Activated T-cell treated with anti-CD3 and anti-CD28 coated beads, Interleukin-2, amount 50 U/mL, for 1 hour (primary cell): ENCODE measurements at places on chromosomes 7 and 10.

DNA sequence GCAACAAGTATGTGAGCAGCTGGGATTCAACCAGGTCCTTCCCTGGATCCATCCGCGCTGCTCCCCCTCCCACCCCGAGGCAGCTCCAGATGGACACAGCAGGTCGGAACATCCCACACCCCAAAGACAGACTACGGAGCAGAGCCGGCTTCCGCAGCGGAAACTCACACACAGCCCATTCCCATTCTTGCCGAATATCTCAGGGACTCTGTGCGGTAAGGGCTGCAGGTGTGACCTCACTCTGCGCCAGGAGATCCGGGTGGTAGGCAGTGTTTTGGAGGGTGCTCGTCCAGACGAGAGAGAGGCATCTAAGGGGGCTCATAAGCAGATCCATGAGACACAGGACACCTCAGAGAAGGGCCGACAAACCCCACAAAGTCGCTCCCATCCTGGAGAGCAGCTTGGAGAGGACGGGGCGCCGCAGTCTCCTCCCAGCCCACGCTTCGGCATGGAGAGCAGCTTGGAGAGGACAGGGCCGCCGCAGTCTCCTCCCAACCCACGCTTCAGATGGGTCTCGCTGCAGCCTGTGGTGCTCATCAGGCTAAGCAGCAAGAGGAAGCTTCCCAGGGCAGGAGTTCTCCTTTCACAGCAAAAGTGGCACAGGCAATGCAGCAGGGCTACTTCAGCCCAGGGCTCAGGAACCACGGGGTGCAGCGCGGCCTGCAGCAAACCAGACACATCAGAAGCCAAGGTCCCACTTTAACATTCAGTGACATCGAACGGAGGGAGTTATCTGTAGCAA is 179.9 kb downstream of the DIP2C start:
- no peak for DNase-seq

DNA sequence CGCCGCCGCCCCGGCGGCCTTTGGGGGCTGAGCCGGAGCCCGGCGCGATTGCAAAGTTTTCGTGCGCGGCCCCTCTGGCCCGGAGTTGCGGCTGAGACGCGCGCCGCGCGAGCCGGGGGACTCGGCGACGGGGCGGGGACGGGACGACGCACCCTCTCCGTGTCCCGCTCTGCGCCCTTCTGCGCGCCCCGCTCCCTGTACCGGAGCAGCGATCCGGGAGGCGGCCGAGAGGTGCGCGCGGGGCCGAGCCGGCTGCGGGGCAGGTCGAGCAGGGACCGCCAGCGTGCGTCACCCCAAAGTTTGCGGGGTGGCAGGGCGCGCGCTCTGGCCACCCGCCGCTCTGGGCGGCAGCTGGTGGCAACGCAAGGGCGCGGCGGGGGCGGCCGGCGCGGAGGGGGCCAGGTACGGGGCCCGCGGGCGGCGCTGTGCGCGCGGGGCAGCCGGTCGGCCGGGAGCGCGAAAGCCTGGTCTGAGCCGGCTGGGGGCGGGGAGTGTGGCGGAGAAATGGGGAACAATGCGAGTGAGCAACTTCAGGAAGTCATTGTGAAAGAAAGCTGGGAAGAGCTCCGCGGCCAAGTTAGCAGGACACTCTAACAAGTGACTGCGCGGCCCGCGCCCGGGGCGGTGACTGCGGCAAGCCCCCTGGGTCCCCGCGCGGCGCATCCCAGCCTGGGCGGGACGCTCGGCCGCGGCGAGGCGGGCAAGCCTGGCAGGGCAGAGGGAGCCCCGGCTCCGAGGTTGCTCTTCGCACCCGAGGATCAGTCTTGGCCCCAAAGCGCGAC is at the start of gene IKZF1:
Gene IKZF1 (plus strand): TSS at position 588 of the 782 bp plus-strand sequence. CDS start 14,346 bp downstream, outside the sequence.
- peak; percentile 77 for DNase-seq

DNA sequence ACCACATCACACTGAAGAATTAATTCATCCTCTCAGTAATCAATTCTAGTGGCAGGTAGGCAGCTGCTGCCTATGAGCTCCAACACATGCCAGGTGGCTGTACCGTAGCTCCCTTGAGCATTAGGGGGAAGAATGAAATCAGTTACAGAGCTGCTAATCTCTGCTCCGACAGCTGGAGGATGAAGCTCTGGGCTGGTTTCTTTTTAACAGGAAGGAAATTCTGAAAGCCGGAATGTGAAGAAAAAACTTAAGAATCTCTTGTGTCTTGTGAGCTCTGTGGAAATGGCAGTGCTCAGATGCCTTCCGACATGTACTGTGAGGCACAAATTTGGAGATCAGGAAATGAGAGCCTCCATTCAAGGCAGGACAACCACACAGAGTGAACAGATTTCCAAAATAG is 2.8 kb upstream of the AHCYL2 start:
- DNase-seq: no peak

GRCh38 chr10:98394851-98395440 is 20.0 kb downstream of the PYROXD2 start:
- DNase-seq: no peak

DNA sequence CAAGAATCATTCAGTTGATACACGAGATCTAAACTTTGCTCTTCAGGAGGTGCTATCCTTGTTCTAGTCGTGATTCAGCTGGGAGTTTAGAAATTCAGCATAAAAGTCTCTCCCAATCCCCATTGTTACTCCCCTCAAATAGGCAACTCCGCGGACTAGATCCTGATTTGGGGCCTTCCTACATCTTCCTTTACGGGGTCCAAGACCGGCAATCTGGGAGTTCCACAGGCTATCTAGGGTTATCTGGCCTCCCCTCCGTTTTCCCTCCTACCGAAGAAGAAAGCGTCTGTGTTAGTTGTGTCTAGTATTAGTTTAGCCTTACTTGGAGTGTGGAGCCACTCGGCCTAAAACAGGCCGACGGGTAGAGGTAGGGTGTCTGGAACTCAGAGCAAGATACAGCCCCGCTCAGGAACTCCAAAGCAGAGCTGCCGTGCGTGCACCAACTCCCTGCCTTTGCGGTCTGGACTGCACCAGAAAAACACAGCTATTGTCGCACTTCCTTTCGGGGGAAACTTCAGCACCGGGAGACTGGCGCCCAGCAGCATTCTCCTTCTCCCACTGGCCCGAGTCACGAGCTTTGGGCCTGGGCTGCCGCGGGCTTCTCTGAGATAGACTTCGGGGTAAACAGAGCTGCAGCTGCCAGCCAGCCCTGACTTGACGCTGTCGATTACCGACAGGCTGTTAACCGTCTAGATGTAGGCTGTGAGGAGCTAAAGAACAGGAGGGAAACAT is 1.5 kb upstream of the DLX5 start:
- no peak for DNase-seq

GRCh38 chr10:93491602-93492121 is 4.8 kb upstream of the CEP55 start:
- DNase-seq: no peak

DNA sequence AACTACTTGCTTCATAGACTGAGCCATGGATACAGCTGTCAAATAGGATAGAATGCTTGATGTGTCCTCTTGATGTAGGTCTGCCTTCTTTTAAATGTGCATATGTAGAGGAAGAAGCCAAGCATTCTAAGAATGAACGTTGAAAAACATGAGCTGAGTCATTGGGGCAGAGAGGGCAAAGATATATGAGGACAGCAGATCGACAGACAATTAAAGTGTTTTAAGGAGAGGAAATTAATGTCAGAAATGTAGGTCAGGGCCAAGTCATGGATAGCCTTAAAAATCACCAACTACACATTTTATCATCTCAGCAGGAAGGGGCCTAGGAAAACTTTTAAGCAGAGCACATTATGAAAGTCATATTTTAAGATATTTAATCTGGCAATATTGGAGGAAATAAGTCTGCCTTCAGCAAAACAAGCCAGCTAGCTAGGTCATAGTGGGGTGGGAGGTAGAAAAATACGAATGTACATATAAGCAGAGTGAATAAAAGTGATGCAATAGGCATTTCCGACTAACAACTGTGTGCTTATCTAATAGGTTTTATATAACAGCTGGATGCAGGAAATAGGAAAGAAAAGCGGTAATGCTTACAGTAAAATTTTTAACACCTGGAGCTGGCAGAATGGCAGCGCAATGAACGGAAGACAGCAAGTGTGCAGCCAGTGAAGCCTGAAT is 638.3 kb upstream of the TPK1 start:
- no peak for DNase-seq

GRCh38 chr7:141369422-141369821 is 181.8 kb upstream of the AGK start:
- DNase-seq: no peak

- DNase-seq: no peak
Observed at GRCh38 chr7:37262181-37262580, 186.5 kb downstream of the ELMO1 start.

DNA sequence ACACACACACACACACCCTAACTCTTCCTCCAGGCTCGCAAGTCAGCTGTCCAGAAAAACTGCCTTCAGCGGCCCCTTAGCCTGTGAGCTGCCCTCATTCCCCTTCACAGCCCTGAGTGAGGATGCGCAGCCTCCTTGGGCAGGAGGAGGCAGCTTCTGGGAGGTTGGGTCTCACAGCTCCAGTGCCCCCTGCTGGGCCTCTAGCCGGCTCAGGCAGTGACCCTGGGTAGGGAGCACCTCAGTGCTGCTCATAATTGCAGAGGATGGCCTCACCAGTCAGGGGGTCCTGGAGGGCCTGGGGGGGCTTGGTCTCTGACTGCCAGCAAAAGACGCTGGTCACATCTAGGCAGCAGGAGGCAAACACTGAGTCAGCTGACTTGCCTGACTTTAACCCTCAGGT is 43.7 kb downstream of the ZNF273 start:
- no peak for DNase-seq
